ENCODE measurements at places on chromosomes 4 and X.
A peak's percentile ranks its signal among the peaks of the same experiment; 100 is the strongest.

DNA sequence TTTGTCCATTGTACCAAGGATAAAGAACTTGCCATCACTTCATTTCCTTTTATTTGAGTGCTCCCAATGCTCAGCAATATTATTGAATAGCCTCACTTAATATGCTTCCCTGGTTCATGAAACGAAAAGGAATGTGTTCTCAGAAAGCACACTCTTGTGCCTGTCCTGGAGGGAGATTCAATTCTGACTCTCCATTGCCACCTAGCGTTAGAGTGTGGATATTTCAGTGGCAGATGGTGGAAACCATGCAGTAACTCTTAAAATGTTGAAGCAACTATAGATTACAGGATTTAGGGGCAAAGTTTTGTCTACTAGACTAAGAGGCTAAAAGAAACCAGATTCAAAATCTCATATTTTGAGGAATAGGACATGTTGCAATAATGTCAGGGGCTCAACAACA lies 36.0 kb downstream of the GAB3 start:
- DNase-seq = no peak

GRCh38 chr4:185589067-185589836 lies 53.9 kb upstream of the PDLIM3 start:
- no peak for DNase-seq

- DNase-seq = no peak
Measured at GRCh38 chrX:56963377-56963776, 32.0 kb downstream of the SPIN3 start.

- DNase-seq = no peak
Measured at GRCh38 chr4:168134651-168135050, 42.3 kb downstream of the ANXA10 start.

DNA sequence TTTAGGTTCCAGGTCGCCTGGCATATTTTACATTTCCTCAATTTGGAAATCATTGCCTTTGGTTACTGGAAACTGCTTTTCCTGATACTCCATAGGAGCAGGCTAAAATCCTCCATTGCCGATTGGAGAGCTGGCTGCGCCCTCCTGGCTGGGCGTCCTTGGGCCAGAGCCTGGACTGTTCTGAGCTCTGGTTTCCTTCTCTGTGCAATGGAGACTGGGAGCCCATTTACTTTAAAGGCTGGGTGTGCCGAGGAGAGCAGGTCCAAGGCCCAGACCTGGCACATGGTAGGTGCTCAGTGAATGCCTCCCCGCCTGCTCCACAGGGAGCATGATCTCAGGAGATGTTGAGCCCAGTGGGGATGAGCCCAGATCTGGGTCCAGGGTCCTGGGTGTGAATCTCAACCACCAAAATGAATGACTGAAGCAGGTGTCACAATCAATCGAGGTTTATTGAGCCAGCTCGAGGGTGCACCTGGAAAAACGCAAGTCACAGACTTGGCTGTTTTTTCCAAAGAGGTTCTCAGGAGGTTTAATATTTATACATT lies 50.0 kb downstream of the EVC start:
- no peak for DNase-seq

DNA sequence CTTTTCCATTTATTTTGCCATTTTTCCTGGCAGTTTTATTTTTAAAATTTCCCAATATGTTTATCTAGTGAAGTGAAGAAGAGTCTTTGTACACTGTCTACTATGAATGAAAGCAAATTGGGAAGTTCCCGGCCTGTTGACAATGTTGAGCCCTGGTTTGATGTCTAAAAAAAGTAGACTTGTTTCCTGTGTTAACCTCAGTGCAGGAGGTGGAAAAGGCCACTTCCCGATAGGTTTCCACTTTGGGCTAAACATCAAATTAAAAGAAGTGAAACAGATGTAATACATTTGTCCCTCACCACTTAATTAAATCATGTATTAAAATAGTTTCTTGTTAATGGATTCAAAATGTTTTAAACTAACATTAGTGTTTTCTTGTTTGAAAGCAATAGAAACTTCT lies 30.0 kb downstream of the BBS12 start:
- DNase-seq = no peak

DNA sequence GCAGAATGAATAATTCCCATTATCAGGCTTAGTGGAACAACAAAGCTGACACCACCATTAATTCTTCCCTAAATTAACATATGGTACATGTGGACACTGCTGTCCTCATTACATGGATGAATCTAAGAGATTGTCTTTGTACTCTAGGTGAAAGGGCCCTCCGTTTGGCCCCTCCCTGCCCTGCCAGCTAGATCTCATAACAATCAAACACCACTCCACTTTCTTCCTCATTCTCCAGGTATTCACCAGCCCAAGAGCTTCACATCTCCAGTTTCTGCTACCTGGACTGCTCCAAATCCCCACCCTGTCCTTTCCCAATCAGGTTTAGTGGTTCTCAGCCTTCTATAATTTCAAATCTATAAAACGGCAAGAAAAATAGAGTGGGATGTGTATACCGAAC lies 3.8 kb downstream of the HSD17B11 start:
- no peak for DNase-seq

- no peak for DNase-seq
Measured at GRCh38 chrX:31061091-31061490, 10.8 kb downstream of the FTHL17 start.

DNA sequence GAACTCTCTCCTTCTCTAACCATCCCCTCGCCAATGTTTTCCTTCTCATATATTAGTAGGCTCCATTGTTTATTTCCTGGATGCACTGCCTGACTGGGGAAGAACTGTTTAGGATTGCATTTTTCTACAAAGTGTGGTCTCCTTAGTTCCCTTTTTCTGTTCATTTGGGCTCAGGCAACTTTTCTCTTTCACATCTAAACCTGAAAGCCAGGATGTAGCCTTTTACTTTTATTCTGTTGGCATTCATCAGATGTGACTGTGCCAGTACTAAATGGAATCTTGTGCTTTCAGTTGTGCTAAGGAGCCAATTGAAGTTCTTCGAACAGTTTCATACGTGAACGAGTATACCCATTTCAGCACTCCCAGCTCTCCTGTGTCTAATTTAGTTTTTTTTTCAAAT lies 59.8 kb downstream of the DDIT4L start:
- DNase-seq = no peak

GRCh38 chr4:14345356-14345775 lies 656.9 kb upstream of the CPEB2 start:
- no peak for DNase-seq

DNA sequence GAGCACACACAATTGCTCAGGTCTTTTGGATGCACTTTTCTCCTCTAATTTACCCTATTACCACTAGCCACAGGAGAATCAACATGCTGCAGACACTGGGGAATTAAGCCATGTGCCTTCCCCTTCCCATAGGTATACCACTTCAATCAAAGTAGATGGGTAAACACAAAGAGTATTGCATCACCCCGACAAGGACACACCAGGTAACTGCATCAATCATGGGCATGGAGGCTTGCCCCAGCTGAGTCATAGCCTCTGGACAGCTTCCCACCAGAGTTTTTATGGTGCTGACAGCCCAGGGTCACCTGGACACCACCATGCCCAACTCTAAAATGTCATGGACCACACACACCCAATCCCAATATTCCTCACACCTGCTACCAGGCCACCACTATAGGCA lies 197.2 kb upstream of the AR start:
- DNase-seq = no peak

DNA sequence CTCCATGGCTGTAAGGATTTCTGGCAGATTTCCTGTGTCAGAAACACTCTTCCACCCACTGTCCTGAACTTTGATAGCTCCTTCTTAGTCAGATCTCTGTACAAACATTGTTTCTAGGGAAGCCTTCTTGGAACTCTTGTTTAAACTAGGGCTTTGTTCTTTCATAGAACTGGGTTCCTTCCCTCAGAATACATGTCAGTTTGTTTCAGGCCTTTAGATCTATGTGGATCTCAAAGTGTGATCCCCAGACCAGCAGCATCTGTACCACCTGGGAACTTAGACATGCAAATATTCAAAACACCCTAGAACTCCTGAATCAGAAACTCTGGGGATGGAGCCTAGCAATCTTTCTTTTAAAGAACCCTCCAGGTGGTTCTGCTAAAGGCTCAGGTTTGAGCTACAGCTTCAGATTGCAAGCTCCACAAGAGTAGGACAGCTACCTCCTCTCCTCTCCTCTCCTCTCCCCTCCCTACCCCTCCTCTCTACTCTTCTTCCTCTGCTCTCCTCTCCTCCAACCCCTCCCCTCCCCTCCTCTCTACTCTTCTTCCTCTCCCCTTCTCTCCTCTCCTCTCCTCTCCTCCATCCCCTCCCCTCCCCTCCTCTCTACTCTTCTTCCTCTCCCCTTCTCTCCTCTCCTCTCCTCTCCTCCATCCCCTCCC lies 12.7 kb downstream of the RASSF6 start:
- no peak for DNase-seq

- no peak for DNase-seq
Measured at GRCh38 chr4:25107827-25108516, 52.3 kb downstream of the SEPSECS start.

GRCh38 chr4:147287588-147287890 lies 193.4 kb upstream of the EDNRA start:
- no peak for DNase-seq

GRCh38 chr4:97978791-97979488 lies 164.3 kb downstream of the STPG2 start:
- DNase-seq = no peak

DNA sequence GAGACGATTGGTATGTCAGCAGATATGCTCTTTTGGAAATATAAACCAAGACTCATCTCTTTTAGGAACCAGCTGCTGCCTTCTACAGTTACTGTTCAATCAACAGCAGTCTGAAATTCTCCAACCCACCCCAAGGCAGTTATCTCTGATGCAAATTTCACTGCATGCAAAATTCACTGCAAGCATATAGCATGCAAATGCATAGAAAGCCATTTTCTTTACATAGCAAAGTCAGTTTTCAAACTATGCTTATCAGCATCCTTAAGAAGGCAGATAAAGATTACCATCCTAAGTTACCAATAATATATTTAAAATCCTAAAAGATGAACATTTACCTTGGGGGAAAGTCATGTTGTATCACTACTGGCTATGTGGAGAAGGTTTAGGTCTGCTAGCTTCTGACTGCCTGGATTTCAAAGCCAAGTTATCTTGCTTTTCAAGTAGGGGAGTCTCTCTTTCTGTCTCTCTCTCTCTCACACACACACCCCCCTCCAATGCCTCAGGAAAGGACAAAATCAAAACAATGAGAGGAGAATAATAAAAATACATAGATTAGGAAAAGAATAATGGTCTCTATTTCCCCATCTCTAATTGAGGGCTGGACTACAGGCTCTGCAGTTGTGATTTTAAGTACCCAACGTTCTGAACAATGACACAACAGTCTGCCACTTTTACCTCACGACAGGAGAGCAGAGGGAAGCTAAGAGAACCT lies 1.5 kb downstream of the NMU start:
- DNase-seq = no peak

GRCh38 chr4:55727746-55728145 lies 91.6 kb upstream of the NMU start:
- no peak for DNase-seq

DNA sequence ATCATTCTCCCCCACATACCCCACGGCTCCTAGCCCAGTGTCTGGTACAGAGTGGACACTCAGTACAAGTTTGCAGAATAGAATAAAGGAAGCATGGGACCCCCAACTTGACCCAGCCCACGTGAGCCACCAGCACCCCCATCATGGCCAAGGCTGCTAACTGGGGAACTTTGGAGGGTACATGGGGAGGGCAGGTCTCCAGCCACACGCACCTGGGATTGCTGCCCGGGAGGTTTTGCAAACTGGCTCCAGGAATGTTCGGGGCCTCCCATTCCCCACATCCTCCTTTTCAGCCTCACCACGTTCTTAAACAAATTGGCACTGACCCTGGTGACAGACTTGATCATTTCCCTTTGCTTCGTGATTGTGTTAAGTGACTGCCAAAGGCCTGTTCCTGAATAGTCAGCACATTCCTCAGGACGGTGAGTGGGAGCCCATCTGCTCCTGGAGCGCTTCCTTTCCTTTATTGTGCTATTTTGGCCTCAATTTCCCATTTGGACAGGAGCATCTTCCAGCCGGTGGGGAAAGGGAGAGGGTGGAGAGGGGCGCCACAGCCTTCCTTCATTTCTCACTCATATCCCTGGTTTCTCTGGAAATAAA lies 18.7 kb upstream of the XPNPEP2 start:
- no peak for DNase-seq

DNA sequence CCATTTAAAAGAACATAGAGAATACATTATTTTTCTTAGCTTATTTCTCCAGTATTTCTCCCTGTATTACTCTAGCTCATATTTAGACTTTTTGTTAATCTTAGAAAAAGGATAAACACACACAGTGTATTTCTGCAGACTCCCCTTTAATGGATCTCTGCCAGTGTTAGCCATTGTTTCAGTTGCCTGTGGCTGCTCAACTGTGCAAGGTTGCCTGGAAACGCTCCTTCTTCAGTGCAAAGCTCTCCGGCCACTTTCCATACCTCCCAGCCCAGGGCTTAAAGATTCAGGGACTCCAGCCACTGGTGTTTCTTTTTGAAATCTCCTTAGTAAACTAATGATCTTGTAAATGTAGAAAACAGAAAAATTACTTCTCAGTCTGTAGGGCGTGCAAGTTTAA lies 104.9 kb downstream of the SLIT2 start:
- DNase-seq = peak; percentile 87

DNA sequence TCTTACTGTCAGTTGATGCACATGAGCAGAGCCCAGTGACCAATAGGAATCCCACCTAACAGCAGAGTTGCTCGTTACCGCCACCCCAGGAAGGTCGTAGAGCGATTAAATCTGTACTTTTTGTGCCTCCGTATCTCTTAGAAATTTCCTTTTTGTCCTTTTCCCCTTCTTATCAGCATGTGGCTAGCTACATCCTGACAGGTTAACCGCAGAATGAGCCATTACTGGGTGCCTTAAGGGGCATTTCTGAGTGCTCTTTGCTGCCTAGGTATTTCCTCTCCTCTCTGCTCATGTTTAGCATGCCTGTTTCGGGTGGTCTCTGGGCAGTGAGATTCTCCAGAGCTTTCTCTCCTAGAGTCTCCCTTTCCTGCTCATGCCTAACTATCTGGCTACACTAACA lies 530.5 kb downstream of the FAM133A start:
- no peak for DNase-seq

DNA sequence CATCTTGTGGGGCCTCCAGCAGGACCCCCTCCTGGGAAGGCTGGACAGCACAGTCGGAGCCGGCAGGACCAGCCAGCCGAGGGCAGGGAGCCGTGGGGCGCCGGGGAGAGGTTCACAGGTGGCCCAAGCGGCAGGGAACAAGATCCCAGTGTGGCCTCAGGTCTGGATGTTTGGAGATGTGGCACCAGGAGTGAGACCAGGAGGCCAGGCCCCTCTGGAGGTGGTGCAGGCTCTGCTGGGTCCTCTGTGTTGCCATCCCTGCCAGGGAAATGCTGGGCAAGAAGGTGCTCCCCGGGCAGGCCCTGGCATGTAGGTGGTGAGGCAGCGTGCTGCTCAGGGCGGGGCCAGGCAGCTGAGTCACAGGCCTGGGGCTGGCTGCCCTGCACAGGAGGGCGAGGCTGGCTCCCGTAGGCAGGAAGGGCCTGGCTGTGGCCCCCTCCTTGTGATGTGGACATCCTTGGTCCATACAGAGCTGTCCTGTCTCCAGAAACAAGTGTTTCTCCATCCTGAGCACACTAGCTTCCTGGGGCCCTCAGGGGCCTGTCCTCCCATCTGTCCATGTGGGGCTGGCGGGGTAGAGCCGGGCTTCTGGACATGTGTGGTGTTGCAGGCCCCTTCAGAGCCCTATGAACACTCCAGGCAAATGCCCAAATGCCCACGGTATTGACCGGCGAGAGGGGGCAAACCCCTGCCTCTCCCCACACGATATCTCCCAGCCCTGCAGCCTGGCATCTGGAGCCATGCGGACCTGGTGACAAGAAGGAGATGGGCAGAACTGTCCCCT lies 4.8 kb upstream of the HGFAC start:
- no peak for DNase-seq

Measured in NCI-H2081 treated with DMSO at 0.1 percent for 48 hours (cell line).